ENCODE measurements at places on chromosomes 2 and 18. TPM values are rescaled to one million over a fixed set of nuclear protein-coding genes. Genes with fewer than 3 reads are reported as not detected.

GRCh38 chr2:70986499-70987189, 8.0 kb downstream of the TEX261 start:
- no peak for DNase-seq

DNA sequence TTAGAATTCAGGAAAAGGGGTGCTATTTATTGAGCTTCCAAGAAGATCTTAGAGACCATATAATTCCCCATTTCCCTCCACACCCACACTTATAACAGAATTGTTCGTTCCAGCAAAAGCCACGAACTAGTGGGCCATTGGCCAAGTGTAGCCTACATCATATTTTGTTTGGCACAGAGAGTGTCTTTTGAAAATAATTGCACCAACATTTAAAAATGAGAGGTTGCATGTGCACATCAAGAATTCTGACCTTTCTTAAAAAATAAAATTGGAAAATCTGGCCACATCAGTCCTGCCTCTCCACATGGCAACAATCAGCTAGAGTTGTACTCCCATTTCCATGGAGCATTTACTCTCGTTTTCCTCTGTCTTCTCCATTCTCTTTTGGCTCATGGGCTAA, 655.5 kb upstream of the FANCL start:
- DNase-seq = no peak

- DNase-seq = no peak
These were observed 274.5 kb downstream of the SLC8A1 start for GRCh38 chr2:40177366-40177765.

- DNase-seq = no peak
These were observed 82.6 kb downstream of the FANCL start for GRCh38 chr2:58158481-58158880.

- DNase-seq = no peak
These were observed 604 bp upstream of the STK11IP start for GRCh38 chr2:219596954-219597551.

The APCDD1 gene
- total RNA-seq = 170 TPM
